ENCODE measurements at places on chromosomes 6 and 20.
A peak's percentile ranks its signal among the peaks of the same experiment; 100 is the strongest.

GRCh38 chr6:20589266-20589665, 55.0 kb downstream of the CDKAL1 start:
- no peak for DNase-seq
- H3K36me3 ChIP-seq, result peaks cover 41% of the 10 kb centered on the region
- H3K27me3 ChIP-seq, result no peaks in the 10 kb centered on the region
- no peak overlapping the region for H3K4me3 ChIP-seq
- peaks cover 11% of the 10 kb centered on the region for H3K4me1 ChIP-seq
- no peak overlapping the region for H3K27ac ChIP-seq

DNA sequence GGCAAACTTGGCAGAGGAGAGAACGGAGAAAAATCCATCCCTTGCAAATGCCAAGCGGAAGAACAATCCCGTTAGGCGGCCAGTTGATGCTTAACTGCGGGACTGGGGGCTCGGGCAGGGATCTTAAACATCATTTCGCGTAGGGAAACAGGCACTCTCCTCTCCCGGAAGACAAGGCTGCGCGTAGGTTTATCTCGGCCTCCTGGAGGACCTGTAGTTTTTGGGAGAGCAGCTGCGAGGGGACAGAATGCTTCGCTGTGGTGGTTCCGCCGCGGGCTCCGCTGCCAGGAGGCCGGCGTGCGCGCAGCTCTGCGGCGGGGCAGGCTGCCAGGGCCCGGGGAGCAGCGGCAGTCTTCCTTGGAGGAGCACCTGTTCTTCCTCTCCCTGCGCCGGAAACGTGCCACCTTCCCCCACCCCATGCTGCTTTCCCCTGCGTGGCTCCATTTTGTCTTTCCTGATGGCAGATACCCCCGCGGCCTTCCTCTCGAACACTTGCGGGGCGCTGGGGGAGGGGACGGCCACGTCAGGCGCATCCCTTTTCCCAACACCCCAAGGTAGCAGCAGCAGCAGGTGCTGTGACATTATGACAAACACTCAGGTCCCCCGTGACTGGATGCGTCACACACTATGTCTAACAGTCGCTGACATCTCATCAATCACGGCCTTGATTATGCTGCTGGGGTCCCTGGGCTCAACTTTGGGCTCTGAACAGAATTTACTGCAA, 230.7 kb upstream of the BTBD3 start:
- peaks cover 11% of the 10 kb centered on the region for H3K4me1 ChIP-seq
- H3K27ac ChIP-seq, result peak overlapping the region; percentile 72
- peaks cover 15% of the 10 kb centered on the region for H3K27me3 ChIP-seq
- H3K4me3 ChIP-seq, result peak overlapping the region; percentile 80

DNA sequence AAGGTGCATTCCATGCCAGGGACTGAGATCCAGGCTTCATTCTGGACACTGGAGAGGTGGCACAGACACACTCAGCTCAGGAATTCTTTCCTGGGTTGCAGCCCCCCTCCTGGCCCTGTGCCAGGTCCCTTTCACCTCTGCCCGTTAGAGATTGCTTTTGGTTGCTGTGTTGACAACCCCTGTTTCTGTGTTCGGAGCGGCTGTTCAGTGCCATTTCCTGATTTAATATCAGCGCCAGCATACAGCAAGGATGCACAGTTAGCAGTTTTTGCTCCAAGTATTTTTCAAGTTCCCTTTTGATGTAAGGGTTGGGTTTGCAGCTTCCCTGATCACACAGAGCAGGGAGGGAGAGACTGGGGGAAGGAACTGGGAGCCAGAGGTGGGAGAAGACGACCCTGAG, 8.5 kb upstream of the MAFB start:
- H3K27ac ChIP-seq, result no peak overlapping the region
- H3K36me3 ChIP-seq, result peaks cover 4% of the 10 kb centered on the region
- H3K4me1 ChIP-seq, result peaks cover 10% of the 10 kb centered on the region
- H3K27me3 ChIP-seq, result peaks cover 89% of the 10 kb centered on the region
- H3K4me3 ChIP-seq, result no peak overlapping the region
- DNase-seq, result no peak

GRCh38 chr20:57440678-57441509, 49.7 kb downstream of the RBM38 start:
- H3K27me3 ChIP-seq, result peaks cover 9% of the 10 kb centered on the region
- H3K4me3 ChIP-seq, result no peak overlapping the region
- H3K4me1 ChIP-seq, result peaks cover 22% of the 10 kb centered on the region
- DNase-seq, result no peak
- H3K27ac ChIP-seq, result no peak overlapping the region

DNA sequence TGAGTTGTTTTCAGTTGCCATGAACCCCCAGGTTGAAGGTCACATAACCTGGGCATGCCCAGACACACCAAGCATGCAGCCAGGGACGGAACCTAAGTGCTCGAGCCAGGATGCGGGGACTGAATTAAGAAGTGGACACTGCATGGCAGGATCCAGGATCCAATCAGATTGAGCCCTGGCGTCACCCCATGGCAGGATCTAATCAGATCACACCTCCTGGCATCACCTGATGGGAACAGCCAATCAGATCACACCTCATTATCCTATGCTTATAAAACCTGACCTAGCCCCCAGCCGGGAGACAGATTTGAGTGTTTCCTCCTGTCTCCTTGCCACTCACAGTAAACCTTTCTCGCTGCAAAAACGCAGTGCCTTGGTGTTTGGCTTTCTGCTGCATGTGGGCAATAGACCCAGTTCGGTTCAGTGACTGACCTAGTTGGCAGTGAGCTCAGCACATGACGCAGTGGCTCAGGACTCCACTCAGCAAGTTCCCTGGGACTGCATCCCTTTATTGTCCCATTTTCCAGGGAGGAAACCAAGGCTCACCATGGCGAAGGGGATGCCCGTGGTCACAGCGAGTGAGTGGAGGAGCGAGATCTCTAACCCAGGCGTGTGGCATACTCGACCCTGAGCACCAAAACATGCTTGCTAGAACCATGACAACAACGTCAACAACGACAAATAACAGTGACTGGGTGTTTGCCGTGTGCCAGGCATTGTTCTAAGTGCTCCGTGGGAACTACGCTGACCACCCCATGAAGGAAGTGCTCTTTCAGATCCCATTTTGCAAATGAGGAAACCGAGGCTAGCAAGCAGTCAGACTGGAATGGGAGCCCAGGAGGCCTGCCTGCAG, 66.3 kb downstream of the RBM38 start:
- peaks cover 11% of the 10 kb centered on the region for H3K27me3 ChIP-seq
- no peaks in the 10 kb centered on the region for H3K4me1 ChIP-seq
- H3K36me3 ChIP-seq, result no peaks in the 10 kb centered on the region
- no peak overlapping the region for H3K4me3 ChIP-seq
- H3K27ac ChIP-seq, result no peak overlapping the region

GRCh38 chr6:19772891-19773290, 64.3 kb upstream of the ID4 start:
- DNase-seq, result no peak
- no peaks in the 10 kb centered on the region for H3K27me3 ChIP-seq
- no peak overlapping the region for H3K4me3 ChIP-seq
- no peak overlapping the region for H3K27ac ChIP-seq
- H3K4me1 ChIP-seq, result no peaks in the 10 kb centered on the region
- H3K36me3 ChIP-seq, result no peaks in the 10 kb centered on the region

GRCh38 chr6:156599978-156600590, 177.1 kb upstream of the ARID1B start:
- H3K36me3 ChIP-seq, result no peaks in the 10 kb centered on the region
- H3K27me3 ChIP-seq, result peaks cover 11% of the 10 kb centered on the region
- peaks cover 28% of the 10 kb centered on the region for H3K4me1 ChIP-seq
- H3K27ac ChIP-seq, result no peak overlapping the region
- H3K4me3 ChIP-seq, result no peak overlapping the region

GRCh38 chr6:10000551-10000950, 414.3 kb downstream of the TFAP2A start:
- H3K27me3 ChIP-seq, result no peaks in the 10 kb centered on the region
- DNase-seq, result no peak
- H3K4me1 ChIP-seq, result no peaks in the 10 kb centered on the region

GRCh38 chr6:42451333-42452170, at the start of gene TRERF1:
TSS of gene TRERF1 (minus strand) at chr6:42451926. CDS start at chr6:42269590, 182,336 bp downstream.
- peak within 1 kb of the TSS; percentile 88 for H3K27ac ChIP-seq
- peak; percentile 77 for DNase-seq
- H3K36me3 ChIP-seq, result peaks cover 8% of the 10 kb centered on the region
- H3K4me3 ChIP-seq, result peak within 1 kb of the TSS; percentile 99

- H3K4me3 ChIP-seq, result peak overlapping the region; percentile 44
- no peaks in the 10 kb centered on the region for H3K27me3 ChIP-seq
- no peak for DNase-seq
- H3K36me3 ChIP-seq, result peaks cover 11% of the 10 kb centered on the region
- peak overlapping the region; percentile 38 for H3K27ac ChIP-seq
These were observed 201.8 kb downstream of the JARID2 start for GRCh38 chr6:15447546-15448267.

- no peak overlapping the region for H3K4me3 ChIP-seq
- H3K4me1 ChIP-seq, result peaks cover 8% of the 10 kb centered on the region
- DNase-seq, result no peak
- H3K36me3 ChIP-seq, result peaks cover 35% of the 10 kb centered on the region
- H3K27me3 ChIP-seq, result no peaks in the 10 kb centered on the region
These were observed 15.1 kb downstream of the DSP start for GRCh38 chr6:7556394-7557106.

DNA sequence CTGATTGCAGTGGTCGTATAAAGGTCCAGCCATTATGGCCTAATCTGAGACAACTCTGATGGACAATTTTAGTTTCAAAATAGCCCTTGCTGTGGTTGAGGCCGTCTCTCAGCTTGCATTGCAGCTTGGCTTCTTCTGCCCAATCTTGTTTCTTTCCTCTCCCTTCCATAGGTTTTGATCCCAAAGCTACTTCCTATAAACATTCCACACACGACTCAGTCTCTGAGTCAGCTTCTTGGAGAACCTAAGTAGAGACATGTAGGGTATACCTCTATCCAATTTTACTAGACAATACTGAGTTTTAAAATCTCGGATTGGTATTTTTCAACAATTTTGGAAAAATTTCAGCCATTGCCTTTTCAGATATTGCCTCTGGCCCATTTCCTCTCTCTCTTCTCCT, 13.4 kb downstream of the IYD start:
- no peaks in the 10 kb centered on the region for H3K4me1 ChIP-seq
- H3K4me3 ChIP-seq, result no peak overlapping the region
- no peaks in the 10 kb centered on the region for H3K36me3 ChIP-seq
- DNase-seq, result no peak

GRCh38 chr6:73579851-73580246, 59.0 kb upstream of the EEF1A1 start:
- H3K36me3 ChIP-seq, result peaks cover 5% of the 10 kb centered on the region
- no peaks in the 10 kb centered on the region for H3K27me3 ChIP-seq

GRCh38 chr6:109349419-109349987, 32.8 kb downstream of the CD164 start:
- H3K27me3 ChIP-seq, result no peaks in the 10 kb centered on the region
- H3K36me3 ChIP-seq, result peaks cover 11% of the 10 kb centered on the region
- peak overlapping the region; percentile 56 for H3K27ac ChIP-seq
- no peak overlapping the region for H3K4me3 ChIP-seq

GRCh38 chr6:166258854-166259276, 49.3 kb downstream of the PRR18 start:
- no peaks in the 10 kb centered on the region for H3K36me3 ChIP-seq
- DNase-seq, result no peak
- H3K4me1 ChIP-seq, result no peaks in the 10 kb centered on the region

DNA sequence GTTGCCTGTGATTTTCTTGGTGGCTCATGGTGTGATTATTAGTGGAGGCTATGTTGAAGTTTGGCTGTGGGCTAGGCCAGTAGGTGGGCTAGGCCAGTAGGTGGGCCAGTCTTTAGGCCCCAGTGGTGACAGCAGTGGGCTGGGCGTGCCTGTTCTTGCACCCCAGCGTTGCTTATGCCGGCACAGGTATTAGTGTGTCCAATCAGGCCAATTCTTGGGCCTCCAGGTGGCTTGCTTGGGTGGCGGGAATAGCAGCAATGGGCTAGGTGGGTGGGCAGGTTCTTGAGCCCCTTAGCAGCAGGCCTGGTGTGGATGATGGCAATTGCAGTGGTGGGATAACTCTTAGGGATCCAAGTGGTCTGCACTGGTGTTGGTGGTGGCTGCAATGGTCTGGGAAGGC, 22.9 kb downstream of the GJA10 start:
- H3K27me3 ChIP-seq, result no peaks in the 10 kb centered on the region
- H3K36me3 ChIP-seq, result no peaks in the 10 kb centered on the region
- H3K4me3 ChIP-seq, result no peak overlapping the region
- no peak overlapping the region for H3K27ac ChIP-seq
- H3K4me1 ChIP-seq, result no peaks in the 10 kb centered on the region

- H3K36me3 ChIP-seq, result peaks cover 20% of the 10 kb centered on the region
- no peak overlapping the region for H3K4me3 ChIP-seq
- DNase-seq, result no peak
- no peaks in the 10 kb centered on the region for H3K27me3 ChIP-seq
- H3K4me1 ChIP-seq, result no peaks in the 10 kb centered on the region
- no peak overlapping the region for H3K27ac ChIP-seq
These were observed 131.3 kb downstream of the HACE1 start for GRCh38 chr6:104728448-104728847.

GRCh38 chr6:37653933-37654565, 43.6 kb downstream of the MDGA1 start:
- no peak for DNase-seq
- no peaks in the 10 kb centered on the region for H3K4me1 ChIP-seq
- H3K36me3 ChIP-seq, result peaks cover 10% of the 10 kb centered on the region
- no peak overlapping the region for H3K4me3 ChIP-seq

- peaks cover 29% of the 10 kb centered on the region for H3K4me1 ChIP-seq
- no peak overlapping the region for H3K4me3 ChIP-seq
- H3K27ac ChIP-seq, result peak overlapping the region; percentile 41
- no peaks in the 10 kb centered on the region for H3K36me3 ChIP-seq
These were observed 17.1 kb upstream of the BPI start for GRCh38 chr20:38286586-38287531.

DNA sequence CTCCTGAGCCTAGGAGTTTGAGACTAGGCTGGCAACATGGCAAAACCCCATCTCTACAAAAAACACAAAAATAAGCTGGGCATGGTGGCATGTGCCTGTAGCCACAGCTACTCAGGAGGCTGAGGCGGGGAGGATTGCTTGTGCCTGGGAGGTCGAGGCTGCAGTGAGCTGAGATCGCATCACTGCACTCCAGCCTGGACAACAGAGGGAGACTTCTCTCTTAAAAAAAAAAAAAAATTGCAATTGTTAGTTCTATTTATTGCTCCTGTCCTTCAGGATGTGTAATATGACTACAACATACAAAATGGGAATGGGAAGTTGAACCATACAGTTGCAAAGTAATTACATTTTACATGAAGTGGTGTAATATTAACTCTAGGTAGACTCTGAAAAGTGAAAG, 8.1 kb upstream of the AARS2 start:
- no peak overlapping the region for H3K4me3 ChIP-seq
- no peak for DNase-seq
- H3K27ac ChIP-seq, result no peak overlapping the region
- peaks cover 47% of the 10 kb centered on the region for H3K27me3 ChIP-seq

DNA sequence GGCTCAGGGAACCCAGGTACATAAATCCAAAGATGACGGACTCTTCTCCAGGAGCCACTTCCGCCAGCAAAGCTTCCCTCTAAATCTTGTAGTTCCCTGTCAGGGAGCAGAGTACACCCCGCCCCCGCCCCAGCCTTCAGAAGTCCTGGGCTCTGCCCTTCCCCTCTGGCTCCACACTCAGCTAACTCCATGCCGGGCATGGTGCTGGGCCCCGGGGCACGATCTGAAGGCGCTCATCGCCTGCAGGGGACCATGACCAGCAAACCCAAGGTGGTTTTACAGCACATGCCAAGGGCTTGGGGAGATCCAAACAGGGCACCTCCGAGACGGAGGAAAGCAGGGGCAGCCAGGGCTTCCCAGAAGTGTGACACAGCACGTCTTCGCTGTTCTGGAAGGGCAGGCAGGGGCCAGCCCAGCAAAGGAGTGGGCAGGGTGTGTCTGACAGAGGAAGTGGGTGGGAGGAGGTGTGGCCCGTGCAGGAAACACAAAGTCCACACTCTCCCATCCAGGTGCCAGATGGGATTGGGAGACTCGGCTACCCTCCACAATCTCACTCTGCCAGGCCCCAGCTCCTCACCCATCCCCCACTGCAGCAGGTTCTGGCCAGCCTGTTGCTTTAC, 41.6 kb upstream of the SLC22A2 start:
- no peak for DNase-seq
- H3K4me3 ChIP-seq, result no peak overlapping the region
- no peak overlapping the region for H3K27ac ChIP-seq
- peaks cover 7% of the 10 kb centered on the region for H3K36me3 ChIP-seq
